ENCODE measurements at places on chromosomes 6 and 20. TPM values are rescaled to one million over a fixed set of nuclear protein-coding genes. Genes with fewer than 3 reads are reported as not detected.

Gene DEFB127
- total RNA-seq, result not detected

Gene BTNL2
- not detected for total RNA-seq

- no peak for DNase-seq
Observed at GRCh38 chr6:129994410-129994809, 24.0 kb upstream of the L3MBTL3 start.

DNA sequence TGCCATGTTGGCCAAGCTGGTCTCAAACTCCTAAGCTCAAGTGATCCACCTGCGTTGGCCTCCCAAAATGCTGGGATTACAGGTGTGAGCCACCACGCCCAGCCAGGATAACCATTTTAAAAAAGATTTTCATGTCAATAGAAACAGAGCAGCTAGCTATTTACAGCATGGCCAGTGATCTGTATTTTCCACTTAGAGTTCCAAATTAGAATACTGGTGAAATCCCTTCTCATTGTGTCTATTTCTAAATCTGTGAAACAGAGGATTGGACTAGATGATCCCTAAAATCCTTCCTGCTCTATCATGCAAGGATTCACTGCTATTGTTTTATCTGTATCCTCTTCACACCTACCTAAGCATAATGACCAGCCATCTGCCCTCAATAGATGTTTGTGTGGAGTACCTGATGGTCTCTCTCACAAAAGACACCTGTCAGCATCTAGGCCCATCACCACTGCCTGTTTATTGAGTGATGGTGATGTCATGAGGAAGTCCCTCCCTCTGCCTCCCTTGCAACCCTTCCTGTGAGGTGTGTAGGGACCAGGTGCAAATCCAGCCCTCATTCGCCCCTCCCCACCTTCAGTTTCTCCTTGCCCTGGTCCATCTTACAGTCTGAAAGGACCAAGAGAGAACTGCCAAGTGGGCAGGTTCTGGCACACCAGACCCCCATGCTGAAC, 26.5 kb upstream of the SMIM29 start:
- no peak for DNase-seq

- no peak for DNase-seq
Observed at GRCh38 chr20:33490023-33490933, at the start of gene CBFA2T2. TSS of gene CBFA2T2 (plus strand) at chr20:33490096. CDS start at chr20:33490268, 172 bp downstream.

DNA sequence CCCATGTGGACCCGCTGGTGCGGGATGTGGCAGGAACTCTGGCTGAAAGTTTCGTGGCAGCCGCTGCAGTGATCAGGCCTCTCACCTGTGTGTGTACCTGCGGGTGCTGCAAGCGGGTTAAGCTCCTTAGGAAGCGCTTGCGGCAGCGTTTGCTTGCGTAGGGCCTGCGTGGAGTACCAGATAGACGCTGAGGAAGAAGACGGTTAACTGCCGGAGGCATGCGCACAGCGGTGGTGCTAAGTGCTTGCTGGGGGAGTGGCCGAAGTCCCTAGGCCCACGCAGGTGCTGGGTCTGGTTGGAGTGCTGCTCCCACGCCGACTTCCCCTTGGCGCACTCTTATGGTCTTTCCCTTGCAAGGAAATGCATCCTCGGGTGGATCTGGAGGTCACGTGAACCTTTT, 23.0 kb downstream of the ZSCAN31 start:
- DNase-seq, result no peak

Gene KCNG1
- total RNA-seq, result 4.5 TPM

Gene HEBP2
- 31.5 TPM for total RNA-seq

GRCh38 chr20:22008456-22008855, 303.0 kb downstream of the PAX1 start:
- no peak for DNase-seq

DNA sequence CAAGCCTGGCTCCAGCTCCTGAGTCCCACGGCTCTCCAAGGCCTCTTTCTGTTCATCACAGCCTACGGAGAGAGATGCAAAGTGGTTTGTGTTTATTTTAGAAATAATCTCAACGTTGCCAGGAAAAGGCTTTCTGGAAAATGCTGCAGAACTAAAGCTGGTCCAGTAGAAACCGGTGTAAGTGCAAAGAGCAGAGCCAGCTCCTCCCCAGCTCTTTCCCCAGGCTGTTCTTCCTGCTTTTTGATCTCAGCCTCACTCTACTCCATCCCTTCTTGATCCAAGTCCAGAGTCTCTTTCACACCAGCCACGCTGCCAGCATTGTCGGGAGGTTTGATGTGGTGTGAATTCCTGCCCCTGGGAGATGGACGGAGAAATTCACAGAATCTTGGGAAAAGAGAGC, 69.8 kb downstream of the TMEM170B start:
- DNase-seq, result no peak

DNA sequence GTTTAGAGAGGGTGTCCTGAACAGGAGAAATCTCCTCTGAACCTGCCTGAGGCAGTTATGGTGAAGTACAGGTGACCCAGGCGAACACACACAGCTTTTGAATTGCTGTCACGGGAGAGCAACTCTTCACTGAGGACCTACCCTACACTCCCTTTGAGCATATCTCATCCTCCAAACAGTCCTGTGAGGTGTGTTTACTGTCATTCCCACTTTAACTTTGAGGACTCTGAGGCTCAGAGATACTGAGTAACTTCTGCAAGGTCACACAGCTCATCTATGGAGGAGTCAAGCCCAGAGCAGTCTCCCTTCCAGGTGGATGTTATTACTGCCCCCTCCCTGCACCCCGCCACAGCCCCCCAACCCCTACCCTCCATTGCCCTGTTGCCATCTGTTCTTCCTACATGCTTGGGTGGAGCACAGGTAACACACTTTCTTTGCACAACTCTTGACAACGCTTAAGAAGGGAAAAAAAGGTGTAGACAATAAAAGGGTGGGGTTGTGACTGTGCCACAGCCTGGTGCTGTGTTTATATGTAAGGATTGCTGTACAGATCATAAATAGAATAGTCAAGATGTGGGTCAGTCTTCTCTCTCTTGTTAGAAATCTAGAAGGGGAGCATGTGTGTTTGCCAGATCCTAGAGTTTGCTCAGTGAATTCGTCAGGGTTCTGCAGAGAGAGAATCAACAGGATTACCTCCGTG, 4.3 kb upstream of the TRAF3IP2 start:
- no peak for DNase-seq

DNA sequence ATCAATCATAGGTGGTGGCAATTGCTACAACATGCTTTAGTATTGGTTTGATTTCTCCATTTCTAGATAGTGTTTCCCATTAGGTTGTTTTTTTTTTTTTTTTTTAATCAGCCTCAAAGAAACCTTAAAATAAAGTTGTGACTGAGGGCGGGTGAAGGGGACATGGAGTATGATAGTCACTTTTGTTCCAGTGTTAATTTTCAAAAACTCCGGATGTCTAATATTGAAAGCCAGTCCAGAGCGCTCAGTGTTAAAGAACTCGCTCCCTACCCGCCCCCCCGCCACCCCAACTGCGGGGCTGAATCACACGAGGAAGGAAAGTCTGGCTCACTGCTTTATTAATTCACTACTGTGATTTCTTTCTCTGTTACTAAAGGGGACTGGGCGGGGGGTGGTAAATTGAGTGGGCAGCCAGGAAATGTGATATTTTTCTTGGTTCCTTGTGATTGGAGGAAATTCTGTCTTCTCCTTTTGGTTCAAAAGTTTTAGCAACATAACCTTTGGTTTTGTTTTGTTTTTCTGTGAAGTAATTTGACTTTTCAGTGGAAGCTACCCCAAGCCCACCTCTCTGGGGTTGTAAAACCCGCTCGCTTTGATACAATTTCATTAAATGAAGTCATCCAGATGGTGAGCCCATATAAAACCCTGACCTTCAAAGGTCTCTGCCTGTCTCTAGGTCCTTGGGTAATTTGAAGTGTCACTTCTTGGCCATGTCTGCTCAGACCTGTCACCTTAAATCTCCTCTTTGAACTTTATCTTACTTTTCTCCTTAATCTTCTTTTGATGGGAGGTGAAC, 38.0 kb downstream of the TNFAIP3 start:
- DNase-seq, result no peak

- no peak for DNase-seq
Observed at GRCh38 chr20:31572042-31572700, 32.9 kb upstream of the ID1 start.

DNA sequence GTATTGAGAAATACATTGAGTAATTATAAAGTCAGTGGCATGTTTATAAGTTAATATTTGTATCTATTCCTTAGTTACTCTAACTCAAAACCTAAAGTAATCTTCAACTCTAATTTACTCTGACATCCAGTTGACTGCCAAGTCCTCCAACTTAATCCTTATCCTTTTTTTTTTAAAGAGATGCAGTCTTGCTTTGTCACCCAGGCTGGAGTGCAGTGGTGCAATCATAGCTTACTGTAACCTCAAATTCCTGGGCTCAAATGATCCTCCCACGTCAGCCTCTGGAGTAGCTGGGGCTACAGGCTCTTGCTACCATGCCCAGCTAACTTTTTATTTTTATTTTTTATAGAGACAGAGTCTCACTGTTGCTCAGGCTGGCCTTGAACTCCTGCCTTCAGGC, 24.4 kb downstream of the PTPN1 start:
- DNase-seq, result no peak

- no peak for DNase-seq
Observed at GRCh38 chr6:100267721-100268123, 197.0 kb downstream of the SIM1 start.

GRCh38 chr6:12955956-12956355, 239.4 kb downstream of the PHACTR1 start:
- DNase-seq, result no peak

Gene PKHD1
- total RNA-seq, result 0.25 TPM

- no peak for DNase-seq
Observed at GRCh38 chr20:46190478-46191167, 72.5 kb downstream of the CD40 start.

GRCh38 chr6:7006515-7007191, 101.1 kb upstream of the RREB1 start:
- DNase-seq, result no peak

Gene FYN
- 227 TPM for total RNA-seq

Gene SLC16A10
- total RNA-seq, result 6.2 TPM

Gene TP53TG5
- not detected for total RNA-seq

DNA sequence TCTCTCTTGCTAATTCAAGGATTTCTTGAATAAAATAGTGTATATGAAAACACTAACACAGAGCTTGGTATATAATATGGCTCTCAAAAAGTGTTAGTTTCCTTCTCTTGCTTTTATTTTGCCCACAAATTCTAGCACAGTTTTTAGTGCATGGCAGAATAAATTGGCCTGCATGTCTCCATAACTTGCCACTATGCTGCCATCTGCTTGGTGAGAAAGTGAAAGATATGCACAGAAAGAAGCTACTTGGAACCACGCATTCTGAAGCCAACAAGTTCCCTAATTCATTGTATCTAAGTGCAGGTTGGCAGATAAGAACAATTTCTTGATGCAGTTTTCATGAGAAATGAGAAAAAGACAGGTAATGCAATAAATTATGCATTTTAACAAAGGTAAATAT, 101.2 kb downstream of the EPHA7 start:
- no peak for DNase-seq

Gene DSTN
- 91.9 TPM for total RNA-seq

Gene NOX3
- not detected for total RNA-seq
